ENCODE measurements at places on chromosomes 3 and 15.

GRCh38 chr3:100104442-100104798, 9.9 kb downstream of the FILIP1L start:
- DNase-seq: no peak

DNA sequence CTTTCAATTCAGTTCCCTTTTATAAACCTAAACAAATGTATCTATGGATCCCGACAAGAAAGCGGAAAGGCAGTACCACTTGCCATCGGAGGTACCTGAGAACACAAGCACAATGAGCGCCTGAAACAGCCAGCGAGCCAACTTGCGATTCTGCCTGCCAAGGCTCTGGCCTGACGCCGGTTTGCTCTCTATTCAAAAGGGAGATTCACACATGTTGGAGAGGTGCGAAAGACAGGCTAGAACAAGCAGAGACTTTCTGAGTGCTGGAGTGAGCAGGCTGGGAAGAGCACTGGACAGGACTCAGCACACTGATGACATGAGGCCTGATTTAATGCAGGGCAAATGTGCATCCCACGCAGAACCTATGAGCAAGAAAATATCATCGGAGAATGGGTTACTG, 17.7 kb upstream of the PRR23E start:
- no peak for DNase-seq

GRCh38 chr3:156189927-156190326, 69.5 kb downstream of the KCNAB1 start:
- no peak for DNase-seq

GRCh38 chr3:150737874-150738679, 24.9 kb downstream of the SIAH2 start:
- no peak for DNase-seq

All from SHP77 treated with DMSO at 0.1 percent for 48 hours (cell line).